ENCODE measurements at places on chromosomes 3 and 15.

DNA sequence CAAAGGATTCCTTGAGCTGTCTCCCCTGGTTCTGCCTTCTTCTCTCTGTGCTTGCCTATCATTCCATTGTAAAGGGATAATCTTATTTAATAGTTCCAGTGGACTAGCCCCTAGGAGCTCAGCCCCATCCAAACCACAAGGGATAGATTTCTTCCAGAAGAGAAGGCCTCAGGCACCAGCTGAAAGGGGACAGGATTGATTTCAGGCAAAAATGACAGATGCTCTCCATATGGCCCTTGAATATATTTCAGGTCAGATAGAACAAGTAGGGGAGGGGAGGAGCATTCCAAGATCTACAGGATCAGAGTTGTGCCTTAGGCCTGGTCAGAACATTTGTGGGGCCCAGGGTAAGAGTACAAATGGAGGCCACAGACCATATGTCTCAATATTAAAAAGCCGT is 85.3 kb downstream of the RPLP1 start:
- DNase-seq, result no peak

GRCh38 chr3:72082186-72082715 is 297.3 kb upstream of the PROK2 start:
- DNase-seq, result no peak

- DNase-seq, result no peak
Measured at GRCh38 chr15:99057020-99057419, 47.9 kb upstream of the SYNM start.

- no peak for DNase-seq
Measured at GRCh38 chr3:30658328-30659052, 52.1 kb downstream of the TGFBR2 start.

GRCh38 chr15:35455201-35455600 is 90.8 kb downstream of the DPH6 start:
- no peak for DNase-seq

- no peak for DNase-seq
Measured at GRCh38 chr15:81052046-81052445, 51.3 kb downstream of the TLNRD1 start.

GRCh38 chr3:72515281-72515680 is 333.0 kb downstream of the SHQ1 start:
- DNase-seq, result no peak

DNA sequence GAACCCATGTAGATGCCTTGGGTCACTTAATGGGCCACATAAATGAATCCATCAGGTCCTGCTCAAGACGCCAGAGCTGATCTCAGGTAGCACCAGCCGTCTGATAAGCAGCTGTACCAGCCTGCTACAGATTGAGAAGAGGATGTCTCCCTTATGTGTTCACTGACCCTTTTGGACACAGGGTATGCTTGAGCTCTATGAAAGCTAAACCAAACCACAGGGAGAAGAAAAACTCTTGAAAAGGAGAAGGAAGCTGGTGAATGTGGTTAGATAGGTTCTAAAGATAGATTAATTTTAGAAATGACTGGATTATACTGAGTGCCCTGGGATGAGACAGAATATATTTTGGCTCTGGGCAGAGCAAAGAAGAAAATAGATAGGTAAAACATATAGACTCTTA is 187.5 kb downstream of the SPATA16 start:
- DNase-seq, result no peak

DNA sequence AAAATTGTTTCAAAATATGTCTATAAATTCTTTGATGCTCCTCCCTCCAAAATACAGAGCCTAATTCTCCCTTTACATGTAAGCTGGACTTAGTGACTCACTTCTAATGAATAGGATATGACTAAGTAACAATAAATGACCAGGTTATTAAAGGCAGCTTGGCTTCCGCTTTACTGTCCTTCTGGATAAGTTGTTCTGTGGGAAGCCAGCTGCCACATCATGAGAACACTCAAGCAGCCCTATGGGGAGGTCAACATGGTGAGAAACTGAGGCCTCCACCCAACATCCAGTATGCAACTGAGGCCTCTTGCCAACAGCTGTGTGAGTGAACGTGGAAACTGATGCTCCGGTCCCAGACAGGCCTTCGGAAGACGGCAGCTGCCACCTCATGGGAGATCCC is 247.3 kb upstream of the CHRM5 start:
- no peak for DNase-seq

DNA sequence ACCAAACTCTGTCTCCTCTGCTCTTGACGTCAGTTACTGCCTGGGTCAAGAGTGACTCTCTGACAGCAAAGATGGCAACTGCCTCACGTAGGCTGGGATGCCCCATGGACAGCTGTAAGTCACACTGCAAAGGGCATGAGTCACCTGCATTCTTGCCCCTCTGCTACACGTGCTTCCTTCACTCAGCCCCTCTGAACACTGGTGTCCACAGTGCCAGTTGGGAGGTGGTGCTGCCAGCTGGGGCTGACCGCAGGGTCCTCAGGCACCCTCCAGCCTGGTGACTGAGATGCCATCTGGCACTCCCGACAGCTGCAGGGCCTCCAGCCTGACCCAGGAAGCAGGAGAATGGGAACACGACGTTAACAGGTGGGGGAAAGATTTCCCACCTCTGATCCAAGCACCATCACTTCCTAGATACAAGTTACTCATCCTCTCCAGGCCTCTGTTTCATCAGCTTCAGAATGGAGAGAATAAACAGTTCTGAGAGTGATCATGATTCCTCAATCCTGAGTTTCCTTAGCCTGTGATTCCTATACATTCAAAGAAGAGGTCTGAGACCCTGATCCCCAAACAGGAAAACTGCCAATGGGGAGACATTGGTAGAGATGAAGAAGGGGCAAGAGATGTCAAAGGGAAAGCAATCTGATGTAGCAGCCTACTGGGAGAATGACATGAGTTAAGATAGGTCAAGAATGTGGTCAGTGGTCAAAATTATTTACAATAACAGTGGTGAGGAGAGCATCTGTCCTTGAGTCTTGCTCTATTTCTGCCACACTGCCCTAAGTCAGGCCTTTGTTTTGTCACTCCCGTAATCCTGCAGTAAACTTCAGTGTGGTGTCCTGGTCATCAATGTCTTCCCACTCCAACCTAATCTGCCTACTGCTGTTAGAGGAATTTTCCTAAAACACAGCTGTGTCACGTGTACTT is 86.1 kb upstream of the BCL6 start:
- DNase-seq, result no peak

DNA sequence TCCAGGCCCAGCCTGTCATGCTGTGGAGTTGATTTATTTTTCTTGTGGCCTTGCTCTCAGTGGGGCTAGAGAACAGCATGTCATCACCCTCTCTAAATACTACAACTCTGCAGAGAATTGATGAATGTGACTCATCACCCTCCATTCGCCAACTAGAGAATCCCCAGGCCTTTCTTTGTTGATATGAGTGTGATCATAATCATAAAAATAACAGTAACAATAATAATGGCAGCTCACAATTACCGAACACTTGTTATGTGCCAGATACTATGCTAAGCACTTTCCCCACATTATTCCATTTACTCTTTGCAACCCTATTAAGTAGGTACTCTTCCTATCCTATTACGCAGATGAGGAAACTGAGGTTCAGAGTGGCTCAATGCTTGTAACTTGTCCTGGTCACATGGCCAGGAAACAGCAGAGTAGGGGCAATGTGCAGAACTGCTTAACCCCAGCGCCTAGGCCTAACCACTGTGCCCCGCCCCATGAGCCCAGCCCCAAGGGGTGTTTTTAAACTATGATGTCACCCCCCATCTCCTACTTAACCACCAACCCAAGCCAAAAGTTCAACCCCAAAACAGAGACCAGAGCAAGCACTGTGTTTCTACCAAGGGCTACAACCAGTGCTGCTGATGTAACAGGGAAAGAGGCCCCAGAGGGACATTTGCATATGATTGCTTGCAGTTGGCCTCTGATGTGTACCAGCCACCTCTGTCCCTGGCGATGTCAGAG is 104.5 kb downstream of the ADCY5 start:
- DNase-seq, result no peak

DNA sequence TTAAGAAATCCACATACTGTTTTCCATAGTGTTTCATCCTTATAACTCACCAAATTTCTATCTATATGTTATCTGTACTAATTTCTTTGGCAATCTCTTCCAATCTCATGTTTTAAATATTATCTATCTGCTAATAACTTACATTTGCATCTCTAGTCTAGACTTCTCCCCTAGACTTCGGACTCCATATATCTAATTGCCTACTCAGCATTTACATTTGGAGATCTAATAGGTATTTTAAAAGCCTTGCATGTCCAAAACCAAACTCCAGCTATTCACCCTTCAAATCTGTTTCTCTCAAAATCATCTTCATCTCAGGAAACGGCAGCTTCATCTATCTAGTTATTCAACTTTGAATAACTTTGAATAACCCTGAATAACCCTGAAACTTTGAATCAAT is 35.3 kb downstream of the ZNF385D start:
- no peak for DNase-seq

DNA sequence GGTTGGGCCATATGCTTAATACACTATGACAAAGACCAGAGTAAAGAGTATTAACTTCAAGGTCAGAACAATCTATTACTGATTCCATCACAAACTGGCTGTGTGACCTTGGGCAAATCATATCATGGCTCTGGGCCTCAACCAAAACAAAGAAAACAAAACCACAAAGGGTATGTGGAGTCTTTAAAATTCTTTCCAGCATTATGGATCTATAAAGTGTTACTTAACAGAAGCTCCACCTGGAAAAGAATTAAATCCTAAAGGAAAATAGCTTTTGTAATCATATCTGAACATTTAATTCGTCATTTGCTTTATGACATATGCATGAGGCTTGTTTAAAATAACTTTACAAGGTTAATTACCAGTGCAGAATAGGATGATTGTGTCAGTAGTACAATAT is 265.5 kb downstream of the SATB1 start:
- DNase-seq, result no peak

GRCh38 chr3:177448987-177449359 is 251.7 kb upstream of the TBL1XR1 start:
- DNase-seq, result no peak

DNA sequence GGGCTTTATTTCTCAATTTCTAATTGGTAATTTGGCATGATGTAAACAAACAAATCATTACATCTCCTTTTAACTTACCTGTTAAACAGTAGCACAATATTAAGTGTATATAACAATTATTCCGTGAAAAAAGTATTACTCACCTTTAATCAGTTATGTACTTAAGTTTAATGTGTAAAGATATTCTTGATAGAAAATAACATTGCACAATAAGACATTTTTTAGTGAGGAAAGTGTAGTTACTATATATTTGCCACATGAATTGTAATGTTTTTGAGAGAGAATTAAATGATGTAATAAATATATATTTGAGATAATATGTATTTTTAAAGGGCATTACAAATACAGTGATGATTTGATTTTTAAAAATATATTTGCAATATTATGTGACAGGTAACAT is 10.9 kb upstream of the CCNB2 start:
- DNase-seq, result no peak

GRCh38 chr3:28972921-28973320 is 307.9 kb upstream of the RBMS3 start:
- DNase-seq, result no peak

GRCh38 chr3:18307529-18307928 is 117.6 kb downstream of the SATB1 start:
- no peak for DNase-seq

GRCh38 chr15:81093961-81094360 is 40.1 kb upstream of the CFAP161 start:
- no peak for DNase-seq

DNA sequence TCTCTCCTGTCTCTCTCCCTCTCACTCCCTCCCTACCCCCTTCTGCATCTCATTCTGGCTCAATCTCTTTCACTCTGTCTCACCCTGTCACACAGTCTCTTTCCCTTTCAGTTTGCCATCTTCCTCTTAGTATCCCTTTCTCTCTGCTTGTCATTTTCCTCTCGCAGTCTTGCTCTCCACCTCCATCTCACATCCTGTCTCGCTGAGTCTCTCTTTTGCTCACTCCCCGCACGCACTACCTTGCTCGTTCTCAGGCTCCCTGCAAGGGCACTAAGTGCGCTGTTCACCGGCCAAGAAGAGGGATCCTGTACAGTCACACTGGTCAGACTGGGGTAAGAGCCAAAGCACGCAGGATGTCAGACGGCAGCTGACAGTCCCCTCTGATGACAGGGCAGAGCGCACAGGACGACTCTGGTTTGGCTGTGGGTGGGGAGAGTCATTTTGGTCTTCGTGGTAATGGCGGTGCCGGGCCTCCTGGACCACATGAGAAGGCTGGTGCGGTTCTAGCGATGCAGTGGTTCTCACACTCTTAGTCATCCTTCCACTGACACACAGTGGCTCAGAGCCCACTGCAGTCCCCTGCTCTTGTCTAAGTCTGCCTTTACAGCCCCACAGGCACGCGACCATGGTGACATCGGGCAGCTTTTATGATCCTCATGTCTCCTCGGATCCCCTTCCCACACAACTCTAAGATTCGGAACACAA is 356.8 kb downstream of the FOXP1 start:
- DNase-seq, result peak; percentile 88

- no peak for DNase-seq
Measured at GRCh38 chr3:136858381-136858780, 3.6 kb upstream of the NCK1 start.

DNA sequence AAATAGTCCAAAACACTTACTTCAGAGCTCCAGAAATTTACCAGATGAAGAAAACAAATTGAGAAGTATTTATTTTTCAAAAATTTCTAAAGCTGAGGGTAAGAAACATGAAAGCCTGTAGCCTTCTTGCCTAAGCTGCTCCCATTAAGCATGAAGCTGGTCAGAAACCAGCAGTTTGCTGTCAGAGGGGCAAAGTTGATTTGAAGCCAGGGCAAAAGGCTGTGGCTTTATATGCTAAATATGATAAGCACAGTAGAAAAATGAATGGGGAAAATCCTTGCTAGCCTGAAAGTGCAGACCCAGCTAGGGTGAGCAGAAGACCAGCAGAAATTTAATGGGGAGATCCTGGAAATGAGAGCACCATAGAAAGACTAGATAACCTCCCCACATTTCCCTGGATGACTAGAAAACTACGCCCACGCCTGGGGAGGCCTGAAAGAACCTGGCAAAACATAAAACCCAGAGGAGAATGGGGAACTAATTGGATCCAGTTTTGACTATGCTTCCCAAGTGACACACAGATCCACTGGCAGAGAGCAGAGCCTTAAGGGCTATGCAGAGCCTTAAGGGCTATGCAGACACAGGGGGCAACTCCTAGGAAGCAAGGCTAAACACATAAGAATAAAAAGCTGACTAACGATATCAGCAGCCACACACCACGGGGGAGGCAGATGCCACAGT is 43.0 kb upstream of the HEG1 start:
- DNase-seq, result no peak

- DNase-seq, result no peak
Measured at GRCh38 chr3:69648126-69648525, 91.1 kb upstream of the MITF start.

DNA sequence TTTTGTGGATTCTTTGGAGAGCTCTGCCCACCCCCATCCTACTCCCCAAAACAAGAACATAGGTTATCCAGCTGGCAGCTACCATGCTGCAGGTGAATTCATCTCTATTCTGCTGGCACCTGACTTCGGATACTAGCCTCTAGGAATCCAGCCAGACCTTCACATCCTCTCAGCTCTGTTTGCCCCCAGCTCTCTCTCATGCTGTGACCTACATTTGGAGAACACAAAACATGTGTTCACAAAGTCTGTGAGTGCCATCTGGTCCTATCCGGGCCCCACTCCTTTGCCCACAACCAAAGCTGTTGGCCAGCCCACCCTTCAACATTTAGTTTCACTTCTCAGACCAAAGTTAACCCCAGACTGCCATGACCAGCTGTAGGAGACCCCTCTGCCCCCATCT is 89.4 kb upstream of the C3orf80 start:
- no peak for DNase-seq
